Activated T-helper 2 cell treated with anti-CD3 and anti-CD28 coated beads, Interferon-gamma antibody, Interleukin-2, Interleukin-4, amounts not matched to agents 10 μg/mL and 5 μg/mL and 100 μg/mL, durations not matched to agents 14 hours and 24 hours and 36 hours (primary cell): ENCODE measurements at places on chromosomes 16 and 17.

DNA sequence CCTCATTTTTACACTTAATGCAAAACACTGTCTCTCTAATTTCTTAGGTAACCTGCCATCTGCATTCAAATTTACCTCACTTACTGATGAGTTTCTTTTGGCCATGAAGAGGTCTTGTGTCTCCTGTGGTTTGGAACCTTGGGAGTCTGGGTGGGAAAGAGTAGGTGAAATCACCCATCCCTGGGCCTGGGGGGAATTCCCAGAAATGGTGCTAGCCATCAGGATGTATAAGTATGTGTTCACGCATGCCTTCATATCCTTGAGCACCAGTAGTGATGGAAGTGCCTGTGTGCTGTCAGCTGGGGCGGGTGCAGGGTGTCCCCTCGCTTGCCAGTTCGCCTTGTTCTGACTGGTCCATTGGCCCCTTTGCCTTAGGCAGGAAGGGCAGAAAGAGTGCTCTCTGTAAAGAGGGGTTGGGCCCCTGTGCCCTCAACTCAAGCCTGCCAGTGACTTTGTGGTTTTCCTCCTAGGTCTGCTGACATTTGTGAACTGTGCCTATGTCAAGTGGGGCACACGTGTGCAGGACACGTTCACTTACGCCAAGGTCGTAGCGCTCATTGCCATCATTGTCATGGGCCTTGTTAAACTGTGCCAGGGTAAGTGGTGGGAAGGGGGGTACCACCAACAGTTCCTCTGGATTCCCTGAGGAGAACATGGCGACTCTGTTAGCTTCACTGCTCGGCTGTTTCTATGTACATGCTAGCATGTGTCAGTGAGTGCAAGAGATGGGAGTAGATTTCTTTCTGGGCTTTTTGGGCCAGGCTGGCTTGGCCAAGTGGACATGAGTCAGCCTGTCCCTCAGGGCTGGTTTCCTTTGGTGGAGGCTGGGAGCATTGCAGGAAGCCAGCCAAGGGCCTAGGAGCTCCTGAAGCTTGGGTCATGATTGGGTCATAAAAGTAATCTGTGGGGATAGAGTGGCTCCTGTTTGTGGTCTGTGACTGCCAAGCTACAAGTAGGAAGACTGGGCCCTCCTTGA is 23.2 kb downstream of the SLC7A6OS start:
- DNase-seq: no peak
- H3K36me3 ChIP-seq: peaks cover 82% of the 10 kb centered on the region
- H3K27ac ChIP-seq: peak overlapping the region; percentile 94
- H3K4me1 ChIP-seq: peaks cover 85% of the 10 kb centered on the region
- H3K4me3 ChIP-seq: peak overlapping the region; percentile 1

- no peak overlapping the region for H3K27ac ChIP-seq
- DNase-seq: no peak
- H3K27me3 ChIP-seq: no peaks in the 10 kb centered on the region
- H3K4me3 ChIP-seq: no peak overlapping the region
- peaks cover 64% of the 10 kb centered on the region for H3K36me3 ChIP-seq
Measured at GRCh38 chr16:69171325-69172084, 15.5 kb upstream of the SNTB2 start.

GRCh38 chr17:27569257-27569722 is 61.7 kb upstream of the LGALS9 start:
- H3K4me3 ChIP-seq: no peak overlapping the region
- peak; percentile 27 for DNase-seq
- H3K4me1 ChIP-seq: peaks cover 76% of the 10 kb centered on the region
- no peaks in the 10 kb centered on the region for H3K27me3 ChIP-seq
- peaks cover 25% of the 10 kb centered on the region for H3K36me3 ChIP-seq

- no peaks in the 10 kb centered on the region for H3K27me3 ChIP-seq
- DNase-seq: no peak
- H3K4me1 ChIP-seq: no peaks in the 10 kb centered on the region
- H3K27ac ChIP-seq: no peak overlapping the region
- H3K4me3 ChIP-seq: no peak overlapping the region
Measured at GRCh38 chr16:19625039-19625438, 69.5 kb downstream of the VPS35L start.

- no peaks in the 10 kb centered on the region for H3K27me3 ChIP-seq
- H3K4me1 ChIP-seq: peaks cover 33% of the 10 kb centered on the region
- H3K4me3 ChIP-seq: no peak overlapping the region
- no peak overlapping the region for H3K27ac ChIP-seq
- H3K36me3 ChIP-seq: no peaks in the 10 kb centered on the region
- no peak for DNase-seq
Measured at GRCh38 chr17:56291226-56291805, 138.0 kb downstream of the ANKFN1 start.

DNA sequence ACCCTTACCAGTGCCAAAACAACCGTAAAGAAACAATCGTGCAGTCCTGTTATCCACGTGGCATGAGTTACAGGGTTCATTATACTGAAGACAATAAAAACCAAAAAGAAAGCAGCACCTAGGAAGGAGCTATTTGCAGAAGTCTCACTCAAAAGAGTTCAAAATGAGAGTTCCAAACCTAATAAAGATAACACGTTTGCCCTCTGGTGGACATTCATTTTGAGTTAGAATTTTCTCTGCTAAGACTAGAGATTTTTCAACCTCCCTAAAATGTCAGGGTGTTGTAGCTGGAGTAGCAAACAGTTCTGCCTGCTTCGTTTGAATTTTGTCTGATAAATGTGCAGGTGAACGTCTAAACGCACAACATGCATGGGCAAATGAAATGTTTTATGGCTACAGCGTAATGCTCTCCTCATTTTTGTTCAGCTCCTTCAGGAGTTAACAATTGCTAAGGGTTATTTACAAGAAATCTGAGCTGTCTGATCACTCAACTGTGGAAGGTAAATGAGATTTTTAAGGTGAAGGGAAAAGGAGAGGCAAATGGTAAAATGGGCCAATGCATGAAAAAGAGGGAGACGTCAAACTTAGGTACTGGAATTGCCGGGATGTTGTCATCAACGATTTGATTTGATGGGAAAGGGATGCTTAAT is 1067.9 kb upstream of the EEF2KMT start:
- H3K36me3 ChIP-seq: no peaks in the 10 kb centered on the region
- no peak overlapping the region for H3K4me3 ChIP-seq
- no peak overlapping the region for H3K27ac ChIP-seq
- H3K27me3 ChIP-seq: no peaks in the 10 kb centered on the region
- DNase-seq: no peak
- no peaks in the 10 kb centered on the region for H3K4me1 ChIP-seq

GRCh38 chr17:71975331-71975801 is 145.5 kb upstream of the SOX9 start:
- no peak overlapping the region for H3K27ac ChIP-seq
- DNase-seq: no peak
- H3K4me3 ChIP-seq: no peak overlapping the region
- no peaks in the 10 kb centered on the region for H3K36me3 ChIP-seq
- no peaks in the 10 kb centered on the region for H3K27me3 ChIP-seq

DNA sequence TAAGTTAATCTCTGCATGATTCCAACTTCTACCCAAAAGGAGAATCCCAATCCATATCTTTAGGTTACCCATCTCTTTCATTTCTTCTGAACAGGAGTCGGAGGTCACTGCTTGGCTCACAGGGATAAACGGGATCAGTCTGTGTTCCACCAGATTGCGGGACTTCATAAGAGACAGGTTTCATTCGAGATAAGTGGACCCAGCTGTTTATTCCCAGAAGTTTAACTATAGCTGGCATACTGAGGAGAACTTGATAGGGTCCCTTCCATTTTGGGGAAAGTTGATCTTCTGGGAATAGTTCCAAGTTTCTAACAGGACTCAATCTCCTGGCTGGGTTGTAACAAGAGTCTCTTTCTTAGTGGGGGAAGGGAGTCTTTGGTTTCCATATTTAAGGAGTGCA is 45.4 kb upstream of the ARL4D start:
- peaks cover 48% of the 10 kb centered on the region for H3K36me3 ChIP-seq
- H3K4me3 ChIP-seq: no peak overlapping the region
- no peak for DNase-seq
- peak overlapping the region; percentile 51 for H3K27ac ChIP-seq
- no peaks in the 10 kb centered on the region for H3K27me3 ChIP-seq

DNA sequence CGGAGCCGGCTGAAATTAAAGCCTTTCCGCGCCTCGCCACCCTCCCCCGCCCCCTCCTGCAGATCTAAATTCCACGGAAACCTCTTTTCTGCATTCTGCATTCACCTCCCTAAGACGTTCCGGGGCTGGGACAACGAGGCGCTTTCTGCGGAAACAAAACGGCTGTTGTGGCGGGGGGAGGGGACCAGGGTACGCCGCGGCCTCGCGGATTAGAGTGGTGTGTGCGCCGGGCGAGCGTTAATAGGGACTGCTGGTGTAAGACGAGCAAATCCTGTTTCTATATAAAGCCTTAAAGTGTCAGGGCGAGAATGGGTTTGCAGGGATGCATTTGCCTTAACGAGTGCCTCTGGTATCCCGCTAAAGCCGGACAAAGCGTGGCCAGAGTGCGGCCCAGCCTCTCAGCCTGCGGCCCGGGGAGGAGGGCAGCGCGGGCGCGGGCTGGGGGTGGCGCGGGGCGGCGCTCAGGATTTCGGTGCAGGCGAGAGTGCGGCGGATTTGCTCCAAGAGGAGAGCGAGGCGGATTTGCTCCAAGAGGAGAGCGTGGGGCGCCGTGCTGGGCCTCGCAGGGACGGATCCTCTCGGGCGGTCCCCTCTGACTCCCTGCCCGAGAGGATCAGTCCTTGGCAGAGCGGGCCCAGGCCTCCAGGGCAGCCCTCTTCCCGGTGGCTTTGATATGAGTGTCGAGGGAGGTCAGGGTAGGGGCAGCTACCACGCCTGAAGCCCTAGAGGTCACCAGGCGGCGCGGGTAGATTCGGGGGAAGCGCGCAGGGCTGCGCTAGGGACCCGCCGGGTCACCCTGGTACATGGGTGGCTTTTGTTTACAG is 5.1 kb downstream of the BAHCC1 start:
- H3K4me1 ChIP-seq: peaks cover 3% of the 10 kb centered on the region
- peaks cover 4% of the 10 kb centered on the region for H3K36me3 ChIP-seq
- H3K27me3 ChIP-seq: peaks cover 49% of the 10 kb centered on the region
- no peak for DNase-seq
- H3K27ac ChIP-seq: no peak overlapping the region

DNA sequence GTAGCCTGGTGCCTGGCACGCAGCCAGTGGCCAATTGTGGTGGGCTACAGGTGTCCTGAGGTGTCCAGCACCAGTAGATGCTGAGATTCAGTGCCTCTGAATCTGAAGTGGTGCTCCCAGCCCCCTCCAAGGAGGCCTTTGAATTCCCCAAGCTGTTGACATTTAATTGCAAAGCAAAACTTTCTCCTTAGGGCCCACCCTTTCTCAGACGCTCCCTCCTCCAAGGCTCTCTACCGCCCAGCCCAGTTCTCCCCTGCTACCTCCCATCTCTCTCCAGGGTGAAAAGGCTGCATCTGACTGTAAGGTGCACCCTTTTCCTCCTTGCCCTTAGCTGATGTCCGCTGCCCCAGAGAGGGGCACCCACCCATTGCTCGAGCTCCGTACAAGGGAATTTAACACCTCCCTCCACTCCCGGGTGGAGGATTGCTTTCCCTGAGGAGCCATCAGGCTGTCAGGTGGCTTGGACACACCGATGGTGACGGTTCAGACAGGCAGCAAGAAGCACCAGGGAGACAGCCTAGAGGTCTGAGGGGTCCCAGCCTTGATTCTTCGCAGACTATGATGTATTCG is 1.7 kb downstream of the BEAN1 start:
- no peak overlapping the region for H3K4me3 ChIP-seq
- peaks cover 75% of the 10 kb centered on the region for H3K27me3 ChIP-seq
- no peaks in the 10 kb centered on the region for H3K4me1 ChIP-seq
- no peak overlapping the region for H3K27ac ChIP-seq
- no peaks in the 10 kb centered on the region for H3K36me3 ChIP-seq

- no peak for DNase-seq
- no peak overlapping the region for H3K27ac ChIP-seq
- H3K4me1 ChIP-seq: peaks cover 24% of the 10 kb centered on the region
- peaks cover 31% of the 10 kb centered on the region for H3K36me3 ChIP-seq
Measured at GRCh38 chr16:24002619-24003018, 166.8 kb downstream of the PRKCB start.

DNA sequence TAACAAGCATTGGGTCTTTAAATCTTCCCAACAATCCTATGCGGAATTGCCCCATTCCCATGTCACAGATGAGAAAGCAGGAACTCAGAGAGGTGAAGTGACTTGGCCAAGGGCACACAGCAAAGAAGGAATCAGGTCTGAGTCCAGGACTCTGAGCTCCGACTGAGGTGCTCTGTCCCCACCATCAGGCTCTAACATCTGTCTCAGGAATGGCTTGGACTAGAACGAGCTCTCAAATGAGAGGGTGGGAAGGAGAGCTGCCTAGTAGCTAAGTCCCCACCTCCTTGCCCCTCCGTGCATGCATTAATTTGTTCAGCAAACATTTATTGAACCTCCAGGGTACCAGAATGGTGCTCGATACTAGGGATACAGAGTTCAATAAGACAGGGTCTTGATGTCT is 26.7 kb downstream of the ABCC3 start:
- H3K4me3 ChIP-seq: no peak overlapping the region
- no peak for DNase-seq
- peaks cover under 1% of the 10 kb centered on the region for H3K27me3 ChIP-seq
- peak overlapping the region; percentile 91 for H3K27ac ChIP-seq
- H3K36me3 ChIP-seq: no peaks in the 10 kb centered on the region
